ENCODE measurements at places on chromosomes 3 and 15.
A peak's percentile ranks its signal among the peaks of the same experiment; 100 is the strongest.

GRCh38 chr15:59115047-59115446 lies 10.1 kb downstream of the CCNB2 start:
- no peaks in the 10 kb centered on the region for H3K27me3 ChIP-seq
- H3K36me3 ChIP-seq = no peaks in the 10 kb centered on the region
- no peaks in the 10 kb centered on the region for H3K4me1 ChIP-seq
- H3K27ac ChIP-seq = no peak overlapping the region
- no peak for DNase-seq
- H3K4me3 ChIP-seq = no peak overlapping the region

- no peak overlapping the region for H3K27ac ChIP-seq
- H3K36me3 ChIP-seq = no peaks in the 10 kb centered on the region
- no peak overlapping the region for H3K4me3 ChIP-seq
- H3K27me3 ChIP-seq = peaks cover 3% of the 10 kb centered on the region
- no peak for DNase-seq
- no peaks in the 10 kb centered on the region for H3K4me1 ChIP-seq
These were observed 64.3 kb downstream of the EOMES start for GRCh38 chr3:27657871-27658270.

DNA sequence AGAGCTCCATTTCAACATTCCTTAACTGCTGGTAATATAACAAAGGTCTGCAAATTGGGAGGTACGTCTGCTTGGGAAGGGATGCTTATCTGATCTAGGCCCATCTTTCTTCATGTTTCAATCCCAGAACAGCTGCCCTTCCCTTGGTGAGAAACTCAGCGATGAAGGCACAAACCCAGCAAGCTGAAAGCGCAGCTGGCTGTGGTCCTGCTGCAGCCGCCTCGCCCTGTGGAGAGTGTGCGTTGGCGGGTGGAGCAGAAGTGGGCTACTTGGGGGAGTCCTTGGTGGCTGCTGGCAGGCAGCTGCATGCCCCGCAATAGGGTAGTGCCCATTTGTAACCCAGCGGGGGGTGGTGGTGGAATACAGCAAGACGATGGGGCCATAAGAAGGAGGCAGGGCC lies 160.6 kb upstream of the WNT5A start:
- H3K4me3 ChIP-seq = no peak overlapping the region
- no peaks in the 10 kb centered on the region for H3K4me1 ChIP-seq
- DNase-seq = no peak
- peaks cover under 1% of the 10 kb centered on the region for H3K27me3 ChIP-seq
- no peaks in the 10 kb centered on the region for H3K36me3 ChIP-seq
- H3K27ac ChIP-seq = no peak overlapping the region

- peak within 1 kb of the TSS; percentile 62 for H3K4me3 ChIP-seq
- no peaks in the 10 kb centered on the region for H3K36me3 ChIP-seq
- DNase-seq = no peak
- H3K4me1 ChIP-seq = peaks cover 8% of the 10 kb centered on the region
- H3K27ac ChIP-seq = no peak within 1 kb of the TSS
- peaks cover 44% of the 10 kb centered on the region for H3K27me3 ChIP-seq
These were observed at the start of gene FRMD4B for GRCh38 chr3:69385723-69386555. TSS of gene FRMD4B (minus strand) at chr3:69386088. CDS start at chr3:69385989, 99 bp downstream.

GRCh38 chr3:622314-622713 lies 425.8 kb downstream of the CHL1 start:
- no peaks in the 10 kb centered on the region for H3K4me1 ChIP-seq
- no peaks in the 10 kb centered on the region for H3K36me3 ChIP-seq
- DNase-seq = no peak
- no peaks in the 10 kb centered on the region for H3K27me3 ChIP-seq
- no peak overlapping the region for H3K4me3 ChIP-seq

GRCh38 chr3:109597444-109597843 lies 260.1 kb upstream of the DPPA4 start:
- no peak for DNase-seq
- no peak overlapping the region for H3K27ac ChIP-seq
- no peaks in the 10 kb centered on the region for H3K4me1 ChIP-seq
- H3K27me3 ChIP-seq = no peaks in the 10 kb centered on the region
- no peak overlapping the region for H3K4me3 ChIP-seq
- H3K36me3 ChIP-seq = no peaks in the 10 kb centered on the region

All from naive thymus-derived CD8-positive, alpha-beta T cell (primary cell).